ENCODE measurements at places on chromosomes 1 and 21.

DNA sequence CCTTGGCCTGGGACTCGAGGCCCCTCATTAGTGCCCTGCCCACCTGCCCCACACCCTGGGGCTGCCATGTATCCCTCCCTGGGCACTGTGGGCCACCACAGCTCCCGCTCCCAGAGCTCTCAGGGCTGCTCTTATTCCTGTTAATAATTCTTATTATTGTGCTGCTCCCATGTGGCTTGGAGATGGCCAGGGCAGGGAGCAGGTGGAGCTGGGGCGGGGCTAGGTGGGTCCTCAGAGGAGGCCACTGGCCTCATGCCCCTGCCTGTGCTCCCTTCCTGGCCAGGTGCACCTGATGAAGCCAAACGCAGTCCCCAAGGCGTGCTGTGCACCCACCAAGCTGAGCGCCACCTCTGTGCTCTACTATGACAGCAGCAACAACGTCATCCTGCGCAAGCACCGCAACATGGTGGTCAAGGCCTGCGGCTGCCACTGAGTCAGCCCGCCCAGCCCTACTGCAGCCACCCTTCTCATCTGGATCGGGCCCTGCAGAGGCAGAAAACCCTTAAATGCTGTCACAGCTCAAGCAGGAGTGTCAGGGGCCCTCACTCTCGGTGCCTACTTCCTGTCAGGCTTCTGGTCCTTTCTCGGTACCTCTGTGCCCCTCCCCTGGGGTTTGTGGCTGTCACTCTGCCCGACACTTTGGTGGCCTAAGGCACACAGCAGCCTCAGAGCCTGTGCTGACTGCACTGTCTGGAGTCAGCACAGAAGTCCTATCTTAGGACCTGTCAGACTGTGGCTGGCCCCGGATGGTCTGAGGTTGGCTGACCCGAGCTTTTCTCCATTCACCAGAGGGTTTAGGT, 34.1 kb downstream of the BMP8A start:
- no peak for DNase-seq

- no peak for DNase-seq
These were observed 28.9 kb downstream of the ITLN2 start for GRCh38 chr1:160925652-160926244.

DNA sequence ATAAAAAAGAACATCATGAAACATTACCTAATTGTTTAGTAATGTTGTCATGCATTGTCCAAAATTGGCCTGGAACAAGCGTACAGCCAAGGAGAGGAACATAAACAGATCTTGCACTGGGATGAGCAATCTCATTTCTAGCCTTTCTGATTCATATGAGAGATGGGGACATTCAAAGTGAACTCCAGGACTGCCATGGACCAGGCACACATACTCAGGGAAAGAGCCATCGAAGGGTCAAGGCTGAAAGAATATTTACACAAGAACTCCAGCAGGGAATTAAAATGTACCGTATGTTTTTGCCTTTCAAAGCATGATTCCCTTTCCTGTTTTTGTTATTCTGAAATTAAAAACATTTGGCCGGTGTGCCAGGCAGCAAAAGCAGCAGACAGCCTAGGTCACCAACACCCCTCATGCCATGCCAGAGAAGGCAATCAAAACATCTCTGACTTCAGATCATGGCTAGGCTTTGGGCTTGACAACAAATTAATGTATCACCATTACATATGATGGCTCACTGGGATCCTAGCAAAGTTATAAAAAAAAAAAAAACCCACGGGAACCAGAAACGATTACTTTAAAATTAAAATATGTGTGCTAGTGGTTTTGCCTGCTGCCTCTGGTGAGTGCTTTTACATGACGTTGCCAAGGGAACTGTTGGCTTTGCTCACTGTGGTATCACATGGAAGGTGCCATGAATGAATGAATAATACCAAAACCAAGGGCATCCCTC, 159.8 kb downstream of the TGFBR3 start:
- DNase-seq, result no peak

GRCh38 chr1:99131546-99131945, 126.9 kb upstream of the PLPPR5 start:
- no peak for DNase-seq

DNA sequence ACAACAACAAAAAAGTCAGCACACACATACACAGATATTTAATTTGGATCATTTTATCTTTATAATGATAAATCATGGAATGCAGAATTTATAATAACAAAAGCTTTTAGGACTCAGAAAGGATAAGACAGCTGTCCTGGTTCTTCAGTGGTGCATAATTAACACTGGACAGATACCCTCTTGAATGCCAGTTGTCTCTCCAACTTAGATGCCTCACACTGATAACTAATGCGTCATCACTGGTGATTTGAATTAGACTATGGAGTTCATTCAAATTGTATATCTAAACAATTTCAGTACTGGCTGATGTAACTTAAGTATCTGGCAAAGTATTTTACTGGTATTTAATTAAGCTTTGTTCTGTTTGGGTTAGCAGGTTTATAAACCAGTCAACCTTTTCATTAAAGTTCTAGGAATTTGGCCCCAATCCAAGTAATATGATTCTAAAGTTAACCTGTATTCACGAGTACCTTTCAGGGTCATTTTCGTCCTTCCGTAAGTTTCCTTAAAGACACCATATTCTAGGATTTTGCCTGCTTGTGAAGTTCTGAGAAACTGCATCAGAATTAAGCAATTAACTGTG, 1199.5 kb upstream of the TMPRSS15 start:
- DNase-seq, result no peak

All from umbilical cord (tissue), 2 donors.